ENCODE measurements at places on chromosomes 13 and 19.

GRCh38 chr13:21625366-21625765 is 21.4 kb upstream of the MICU2 start:
- DNase-seq: peak; percentile 68

- no peak for DNase-seq
These were observed 41.5 kb downstream of the COMP start for GRCh38 chr19:18749362-18750231.

- no peak for DNase-seq
These were observed 469.9 kb downstream of the GPC5 start for GRCh38 chr13:91868351-91868750.

DNA sequence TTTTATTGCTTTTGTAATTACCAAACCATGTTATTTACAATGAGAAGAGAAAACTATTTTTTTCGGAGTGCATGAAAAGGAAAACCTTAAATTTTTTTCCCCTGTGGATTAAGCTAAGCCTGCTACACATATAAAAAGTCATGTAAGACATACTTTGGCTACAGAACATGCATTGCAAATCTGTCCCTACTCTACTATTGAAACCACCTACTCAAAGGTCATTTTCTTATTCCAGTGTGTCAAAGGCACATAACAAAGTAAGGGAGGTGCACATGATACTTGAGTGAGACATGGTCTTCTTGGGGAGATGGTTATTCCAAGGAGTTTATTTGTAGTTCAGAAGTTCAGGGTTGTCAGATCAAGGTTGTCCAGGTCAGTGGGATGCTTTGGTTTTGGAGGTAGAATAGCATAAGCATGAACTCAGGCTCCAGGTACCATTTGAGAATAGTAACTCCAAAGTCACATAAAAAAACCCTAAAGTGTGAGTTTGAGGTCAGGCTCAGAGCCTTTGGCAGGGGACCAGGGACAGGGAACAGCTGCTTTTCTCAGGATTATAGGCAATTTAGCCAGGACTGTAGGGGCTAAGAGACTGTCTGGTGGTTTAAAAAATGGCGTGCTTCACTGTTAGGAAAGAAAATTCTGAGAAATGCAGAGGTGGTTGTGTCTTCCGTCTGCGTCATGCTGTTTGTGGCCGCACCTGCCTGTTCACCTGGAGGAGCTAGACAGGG is 15.4 kb downstream of the FARP1 start:
- no peak for DNase-seq

GRCh38 chr19:53254411-53255341 is at the start of gene ZNF677:
TSS of gene ZNF677 (minus strand) at chr19:53254873. CDS start at chr19:53251550, 3,323 bp downstream.
- DNase-seq: peak; percentile 98

GRCh38 chr13:89401264-89401675 is 1730.1 kb downstream of the SLITRK5 start:
- peak; percentile 40 for DNase-seq

DNA sequence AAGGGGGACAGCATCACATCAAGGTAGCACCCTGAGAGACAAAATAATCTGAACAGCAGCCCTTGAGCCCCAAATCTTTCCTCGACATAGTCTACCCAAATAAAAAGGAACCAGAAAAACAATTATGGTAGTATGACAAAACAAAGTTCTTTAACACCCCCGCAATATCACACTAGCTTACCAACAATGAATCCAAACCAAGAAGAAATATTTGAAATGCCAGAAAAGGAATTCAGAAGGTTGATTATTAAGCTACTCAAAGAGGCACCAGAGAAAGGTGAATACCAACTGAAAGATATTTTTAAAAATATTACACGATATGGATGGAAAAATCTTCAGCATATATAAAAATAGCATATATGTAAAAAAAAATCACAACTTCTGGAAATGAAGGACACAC is 252.9 kb upstream of the SLITRK6 start:
- no peak for DNase-seq

GRCh38 chr19:48501494-48502349 is 9.9 kb downstream of the LMTK3 start:
- no peak for DNase-seq

DNA sequence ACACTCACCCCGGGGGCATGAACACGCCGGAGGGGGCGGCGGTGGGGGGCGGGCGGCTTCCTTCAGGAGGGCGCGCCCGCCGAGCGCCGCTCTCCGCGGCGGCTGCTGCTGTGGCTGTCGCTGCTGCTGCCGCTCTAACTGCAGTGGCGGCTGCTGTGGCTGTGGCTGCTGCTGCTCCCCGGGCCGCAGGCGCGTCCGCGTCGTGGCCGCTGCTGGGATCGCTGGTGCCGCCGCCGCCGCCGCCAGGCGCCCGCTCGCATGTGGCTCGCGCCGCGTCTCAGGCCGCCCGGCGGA is at the start of gene BBC3:
Gene BBC3, minus strand, starts transcription at position 279 of the 294 bp plus-strand sequence. CDS start 2,768 bp downstream, outside the sequence.
- no peak for DNase-seq

- DNase-seq: no peak
These were observed 79.5 kb downstream of the MYO16 start for GRCh38 chr13:108708921-108709320.

GRCh38 chr13:75825161-75825560 is 189.0 kb downstream of the LMO7 start:
- no peak for DNase-seq

DNA sequence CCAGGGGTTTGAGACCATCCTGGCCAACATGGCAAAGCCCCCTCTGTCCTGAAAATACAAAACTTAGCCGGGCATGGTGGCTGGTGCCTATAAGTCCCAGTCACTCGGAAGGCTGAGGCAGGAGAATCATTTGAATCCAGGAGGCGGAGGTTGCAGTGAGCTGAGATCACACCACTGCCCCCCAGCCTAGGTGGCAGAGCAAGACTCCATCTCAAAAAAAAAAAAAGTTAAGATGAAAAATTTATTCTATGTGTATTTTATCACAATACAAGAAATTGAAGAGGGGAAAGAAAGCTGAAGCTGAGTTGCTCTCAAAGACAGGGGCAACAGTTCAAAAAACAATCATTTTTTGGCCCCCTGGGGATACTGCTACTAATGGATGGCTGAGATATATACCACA is 31.1 kb downstream of the INSR start:
- DNase-seq: no peak

- DNase-seq: no peak
These were observed 548.2 kb downstream of the GPC5 start for GRCh38 chr13:91946498-91947070.

- peak; percentile 78 for DNase-seq
These were observed 32.2 kb downstream of the F2RL3 start for GRCh38 chr19:16920816-16921529.

GRCh38 chr13:110302997-110303396 is 4.0 kb downstream of the COL4A1 start:
- DNase-seq: no peak

DNA sequence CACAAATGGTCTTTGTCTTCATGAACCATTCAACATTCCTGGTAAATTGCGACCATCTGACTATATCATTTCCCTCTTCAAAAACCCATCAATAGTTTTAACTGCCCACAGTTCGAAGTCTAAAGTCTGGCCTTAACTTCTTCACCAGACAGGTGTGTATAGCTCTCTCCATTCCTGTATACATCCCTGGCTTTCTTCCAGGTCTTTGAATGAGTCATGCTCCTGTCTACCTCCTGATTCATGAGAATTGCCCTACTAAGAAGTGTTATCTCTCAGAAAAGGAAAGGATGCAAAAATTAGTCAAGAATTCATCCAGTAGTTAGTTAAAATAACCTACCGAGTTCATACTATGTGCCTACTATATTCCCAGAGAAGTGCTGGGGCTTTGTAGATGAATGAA is 225.0 kb downstream of the TBC1D4 start:
- no peak for DNase-seq

- DNase-seq: no peak
These were observed 225.0 kb downstream of the KATNAL1 start for GRCh38 chr13:30082391-30082790.

GRCh38 chr13:20566468-20566897 is 474 bp upstream of the IFT88 start:
- no peak for DNase-seq

GRCh38 chr13:97257800-97258799 is 36.0 kb downstream of the MBNL2 start:
- DNase-seq: peak; percentile 74

- DNase-seq: no peak
These were observed 116.5 kb upstream of the FBXL3 start for GRCh38 chr13:77143431-77143830.

- DNase-seq: no peak
These were observed 105.7 kb downstream of the DNAJC15 start for GRCh38 chr13:43129066-43129465.

GRCh38 chr19:38211151-38211591 is 12.9 kb downstream of the DPF1 start:
- DNase-seq: no peak

- DNase-seq: no peak
These were observed 354.9 kb downstream of the ENOX1 start for GRCh38 chr13:43431841-43432240.

DNA sequence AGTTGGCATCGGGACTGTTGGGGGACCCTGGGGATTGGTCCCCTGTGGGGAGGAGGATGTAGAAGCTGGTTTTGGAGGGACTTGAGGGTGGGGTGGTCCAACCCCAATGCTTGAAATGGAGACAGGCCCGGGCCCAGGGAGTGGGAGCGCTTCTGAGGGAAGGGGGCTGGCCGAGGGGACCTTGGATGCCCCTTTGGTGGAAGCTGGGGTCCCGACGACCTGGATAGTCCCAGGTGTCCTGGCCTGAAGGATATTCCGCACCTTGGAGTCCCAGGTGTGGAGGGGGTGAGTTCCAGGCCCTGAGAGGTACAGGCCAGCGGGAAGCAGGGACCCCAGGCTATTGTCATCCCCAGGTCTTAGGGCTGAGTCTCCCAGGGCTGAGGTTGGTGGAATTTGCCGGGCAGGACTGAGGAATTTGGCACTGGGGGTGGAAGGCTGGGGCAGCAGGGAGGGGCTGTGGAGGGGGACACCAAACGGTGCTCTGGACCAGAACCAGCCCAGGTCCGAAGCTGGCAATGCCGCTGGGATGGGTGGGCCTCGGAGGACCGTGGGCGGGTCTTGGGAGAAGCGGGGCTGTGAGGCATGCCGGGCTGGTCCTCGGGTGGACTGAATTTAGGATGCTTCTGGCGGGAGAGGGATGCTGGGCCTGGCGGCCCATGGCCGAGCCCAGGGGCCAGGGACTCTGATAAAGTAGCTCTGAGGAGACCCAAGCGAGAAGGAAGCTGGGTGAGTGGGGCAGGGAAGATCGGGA is 1.8 kb downstream of the HDGFL2 start:
- DNase-seq: peak; percentile 45

- DNase-seq: no peak
These were observed 55.5 kb downstream of the EDNRB start for GRCh38 chr13:77863144-77863543.

GRCh38 chr19:46361915-46362314 is 15.0 kb downstream of the PPP5C start:
- DNase-seq: no peak

DNA sequence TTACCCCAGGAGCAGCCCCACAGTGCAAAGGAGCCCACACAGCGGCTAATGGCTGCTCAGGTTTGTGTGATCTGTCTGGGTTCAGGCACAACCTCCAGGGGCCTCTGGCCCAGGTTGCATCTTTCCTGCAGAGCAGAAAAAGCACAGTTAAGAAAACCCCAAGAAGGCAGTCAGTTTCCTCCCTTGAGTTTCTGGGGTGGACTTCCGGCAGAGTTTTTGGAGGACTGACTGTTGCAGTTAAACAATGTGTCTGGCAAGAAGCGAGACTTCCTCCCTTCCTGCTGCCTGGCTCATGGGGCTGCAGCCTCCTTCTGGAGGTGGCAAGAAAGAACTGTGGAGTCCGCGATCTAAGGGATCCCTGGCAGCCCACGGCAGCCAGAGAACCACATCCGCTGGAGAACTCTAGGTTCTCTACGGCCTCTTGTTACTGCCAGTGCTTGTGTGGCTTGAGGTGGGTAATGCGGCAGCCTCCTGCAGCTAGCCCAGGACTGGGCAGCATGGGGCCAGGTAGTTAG is 114.4 kb downstream of the ZDHHC20 start:
- DNase-seq: no peak

- no peak for DNase-seq
These were observed 182.2 kb downstream of the FOXO1 start for GRCh38 chr13:40484101-40484800.

DNA sequence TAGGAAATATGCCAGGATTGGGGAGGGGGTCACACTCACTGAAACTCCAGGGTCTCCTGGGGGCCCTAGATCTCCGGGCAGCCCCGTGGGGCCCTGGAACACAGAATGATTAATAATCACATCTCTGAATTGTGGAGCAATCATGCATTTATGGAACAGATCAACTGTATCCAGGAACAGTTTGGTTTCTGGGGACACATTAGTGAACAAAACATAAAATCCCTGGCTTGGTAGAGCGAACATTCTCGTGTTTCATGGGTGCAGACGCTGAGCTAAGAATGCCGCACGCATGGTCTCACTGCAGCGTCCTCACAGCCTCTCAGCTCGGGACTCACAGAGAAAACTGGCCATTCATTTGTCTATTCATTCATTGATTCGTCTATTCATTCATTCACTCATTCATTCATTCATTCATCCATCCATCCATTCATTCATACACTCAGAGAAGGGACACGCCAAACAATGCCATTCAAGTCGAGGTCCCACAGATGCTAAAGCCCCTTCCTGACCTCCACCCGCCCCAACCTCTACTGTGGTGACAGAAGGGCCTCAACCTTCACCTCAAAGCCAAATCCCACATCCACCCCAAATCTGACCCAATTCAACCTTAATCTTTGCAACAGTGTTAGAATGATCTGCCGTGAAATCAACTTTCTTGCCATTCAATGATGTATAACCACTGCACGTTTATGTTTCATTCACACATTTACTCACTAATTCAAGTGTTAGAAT is 35.0 kb upstream of the OLFM2 start:
- no peak for DNase-seq

- DNase-seq: peak; percentile 82
These were observed 1.1 kb downstream of the ADAMTS10 start for GRCh38 chr19:8609279-8610040.

GRCh38 chr19:33551676-33552075 is 30.1 kb upstream of the PEPD start:
- DNase-seq: no peak

GRCh38 chr19:35267353-35267817 is 1.4 kb upstream of the USF2 start:
- peak; percentile 57 for DNase-seq

- no peak for DNase-seq
These were observed 15.3 kb downstream of the ZNF574 start for GRCh38 chr19:42091300-42091699.

GRCh38 chr13:92781965-92782690 is 444.5 kb upstream of the GPC6 start:
- no peak for DNase-seq

- DNase-seq: no peak
These were observed 731.0 kb downstream of the SLITRK1 start for GRCh38 chr13:83151308-83151660.

GRCh38 chr19:27738569-27739193 is 1474.3 kb downstream of the UQCRFS1 start:
- no peak for DNase-seq

GRCh38 chr19:45613926-45614725 is 12.1 kb upstream of the GPR4 start:
- DNase-seq: peak; percentile 93

DNA sequence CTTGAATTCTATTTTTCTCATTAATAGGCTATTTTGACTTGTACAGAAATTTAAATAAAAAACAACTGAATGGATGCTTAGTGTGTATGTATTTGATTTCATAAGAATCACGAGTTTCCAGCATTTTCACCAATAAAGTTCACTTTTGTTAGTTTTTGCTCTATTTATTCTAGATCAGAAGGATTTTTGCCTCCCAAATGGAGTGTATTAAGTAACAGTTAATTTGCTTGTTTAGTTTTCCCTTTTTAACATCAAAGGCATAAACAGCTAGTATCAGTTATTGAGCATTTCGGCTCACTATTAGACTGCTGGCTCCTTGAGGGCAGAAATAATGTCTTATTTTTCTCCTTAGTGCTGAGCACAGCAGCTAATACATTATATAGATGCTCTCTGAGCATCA is 414.1 kb downstream of the FGF9 start:
- DNase-seq: no peak

GRCh38 chr13:72540881-72541280 is 186.5 kb downstream of the MZT1 start:
- no peak for DNase-seq
